ENCODE measurements at places on chromosomes 11 and 22.

GRCh38 chr11:79501707-79502106, 60.9 kb upstream of the TENM4 start:
- DNase-seq: no peak

GRCh38 chr11:21323617-21324016, 654.2 kb downstream of the NELL1 start:
- DNase-seq: no peak

- DNase-seq: no peak
These were observed 119.9 kb upstream of the MPPED2 start for GRCh38 chr11:30705913-30706675.

DNA sequence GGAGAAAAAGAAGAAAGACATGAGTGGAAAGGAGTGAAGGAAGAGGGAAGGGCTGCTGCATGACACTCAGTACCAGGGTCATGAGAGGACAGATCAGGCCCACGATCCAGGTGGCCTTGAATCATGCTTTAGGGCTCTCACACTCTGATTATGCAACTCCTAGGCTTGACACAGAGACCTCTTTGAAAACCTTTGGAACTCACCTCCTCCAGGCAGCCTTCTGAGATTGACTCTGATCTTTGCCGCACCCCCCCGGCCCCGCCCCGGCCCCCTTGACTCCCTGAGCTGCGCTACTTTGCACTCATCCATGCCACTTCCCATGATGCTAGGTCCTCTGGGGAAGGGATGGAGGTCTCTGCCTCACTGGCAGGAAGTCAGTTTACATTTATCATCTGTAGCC, 10.7 kb downstream of the PTPN5 start:
- no peak for DNase-seq

GRCh38 chr11:124172101-124172500, 11.0 kb upstream of the OR10D3 start:
- DNase-seq: no peak

- no peak for DNase-seq
These were observed 10.6 kb downstream of the TSPAN32 start for GRCh38 chr11:2312232-2313042.

DNA sequence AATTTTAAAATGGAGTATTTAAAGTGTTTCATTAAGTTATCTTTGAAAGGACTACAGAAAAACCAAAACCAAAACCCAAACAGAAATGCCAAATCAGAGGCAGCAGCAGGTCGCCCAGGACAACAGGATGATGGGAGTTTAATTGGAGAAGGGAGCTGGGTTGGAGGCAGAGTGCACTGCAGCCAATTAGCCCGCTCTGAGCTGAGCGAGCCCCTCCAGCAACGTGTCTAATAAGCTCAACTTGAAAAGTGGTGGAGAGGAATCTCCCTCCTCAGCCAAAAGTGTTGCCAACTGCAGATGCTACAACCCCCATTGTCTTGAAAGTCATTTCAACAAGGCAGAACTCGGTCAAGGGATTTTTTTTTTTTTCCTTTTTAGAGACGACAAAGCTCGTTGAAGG, 323.9 kb downstream of the CADM1 start:
- no peak for DNase-seq

GRCh38 chr11:67304511-67305113, 1.3 kb downstream of the SSH3 start:
- no peak for DNase-seq

GRCh38 chr11:34790620-34791019, 125.6 kb downstream of the APIP start:
- no peak for DNase-seq

- no peak for DNase-seq
These were observed 17.0 kb upstream of the KCNJ11 start for GRCh38 chr11:17405232-17406005.

DNA sequence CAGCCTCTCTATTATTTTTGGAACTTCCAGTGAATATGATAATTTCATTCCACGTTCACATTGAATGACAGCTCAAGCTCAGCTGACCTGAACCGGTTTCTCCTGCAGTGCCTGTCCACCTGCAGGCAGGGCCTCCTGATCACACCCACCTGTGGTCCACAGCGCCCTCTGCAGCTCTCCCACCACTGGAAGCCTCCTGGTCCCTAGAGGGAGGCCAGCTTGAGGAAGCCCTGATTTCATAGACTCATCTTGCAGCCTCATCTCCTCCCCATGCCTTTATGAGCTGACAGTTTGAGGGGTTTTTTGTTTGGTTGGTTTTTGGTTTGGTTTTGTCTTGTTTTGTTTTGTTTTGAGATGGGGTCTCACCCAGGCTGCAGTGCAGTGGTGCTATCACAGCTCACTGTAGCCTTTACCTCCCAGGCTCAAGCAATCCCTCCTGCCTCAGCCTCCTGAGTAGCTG, 29.9 kb upstream of the MALAT1 start:
- peak; percentile 75 for DNase-seq

DNA sequence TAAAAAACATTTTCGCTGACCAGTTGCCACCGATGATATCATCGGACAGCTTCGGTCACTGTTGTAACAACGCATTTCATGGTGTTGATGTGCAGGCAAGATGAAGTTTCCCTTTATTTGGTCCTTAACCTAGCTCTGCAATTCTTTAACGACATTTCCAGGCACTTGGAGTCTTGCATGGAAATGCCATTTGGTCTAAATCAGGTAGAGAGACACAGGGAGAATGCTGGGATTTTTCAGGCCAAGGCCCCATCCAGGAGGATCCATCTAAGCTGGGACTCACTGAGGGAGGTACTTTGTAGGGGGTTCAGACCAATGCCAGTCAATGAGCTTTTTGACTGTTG, 121.5 kb upstream of the RCN1 start:
- DNase-seq: no peak

- DNase-seq: no peak
These were observed 64.7 kb upstream of the WNT7B start for GRCh38 chr22:46041642-46042041.

- DNase-seq: no peak
These were observed 88.8 kb upstream of the BARX2 start for GRCh38 chr11:129286813-129287212.

- DNase-seq: no peak
These were observed 9.2 kb upstream of the ANO1 start for GRCh38 chr11:70068950-70069349.

- DNase-seq: peak; percentile 27
These were observed 9.8 kb upstream of the MPEG1 start for GRCh38 chr11:59222464-59223060.

DNA sequence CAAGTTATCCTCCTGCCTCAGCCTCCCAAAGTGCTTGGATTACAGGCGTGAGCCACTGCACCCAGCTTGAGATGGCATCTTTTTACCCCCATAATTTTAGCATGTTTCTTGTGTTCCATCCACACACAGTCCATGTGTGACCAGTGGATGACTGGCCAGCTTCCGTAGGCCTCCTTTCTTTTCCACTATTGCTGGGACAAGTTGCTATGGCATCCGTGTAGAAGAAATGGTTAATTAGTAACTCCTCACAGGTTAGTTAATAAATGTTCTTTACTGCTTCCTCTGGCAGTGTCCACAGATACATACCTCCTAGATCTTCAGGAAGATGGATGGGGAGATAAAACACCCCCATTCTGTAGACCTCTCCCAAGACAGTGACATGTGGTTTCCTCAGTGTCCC, 154.3 kb upstream of the RASSF10 start:
- DNase-seq: no peak

DNA sequence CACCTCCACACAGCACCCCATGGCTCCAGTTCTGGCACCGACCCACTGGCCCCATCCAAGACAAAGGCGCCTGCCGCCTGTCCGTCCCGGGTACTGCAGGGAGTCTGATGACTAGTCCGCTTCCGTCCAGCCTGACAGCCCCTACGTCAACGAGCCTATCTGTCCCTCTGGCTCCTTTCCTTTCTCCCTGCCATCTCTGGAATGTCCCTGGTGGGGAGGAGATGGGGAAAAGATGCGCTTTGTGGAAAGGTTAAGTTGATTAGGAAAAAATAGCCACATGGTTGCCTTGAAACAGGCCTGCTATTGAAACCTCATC, 10.4 kb downstream of the PDGFB start:
- no peak for DNase-seq

DNA sequence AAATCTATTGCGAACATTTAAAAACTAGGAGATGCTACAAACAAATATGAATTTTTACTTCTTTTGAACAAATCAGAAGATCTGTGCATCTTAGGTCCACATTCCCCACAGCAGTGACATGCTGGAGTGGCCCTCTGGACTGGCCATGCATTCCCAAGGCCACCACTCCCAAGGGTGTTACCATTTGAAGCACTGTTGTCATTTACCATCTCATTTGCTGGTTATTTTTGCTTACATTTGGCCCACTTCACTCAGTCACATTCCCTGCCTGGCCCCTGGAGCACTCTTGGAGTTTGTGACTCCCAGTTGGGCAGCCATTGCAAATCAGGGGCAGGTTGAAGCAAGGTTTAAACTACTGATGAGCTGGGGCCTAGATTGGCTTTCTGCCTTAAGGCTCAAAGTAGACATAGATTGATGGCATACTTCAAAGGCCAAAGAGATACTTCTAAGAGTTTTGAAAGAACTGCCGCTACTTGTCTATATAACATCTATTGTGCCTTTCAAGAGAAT, 8.5 kb upstream of the ZNRF3 start:
- no peak for DNase-seq

- no peak for DNase-seq
These were observed 840 bp downstream of the VPREB3 start for GRCh38 chr22:23753385-23753784.

DNA sequence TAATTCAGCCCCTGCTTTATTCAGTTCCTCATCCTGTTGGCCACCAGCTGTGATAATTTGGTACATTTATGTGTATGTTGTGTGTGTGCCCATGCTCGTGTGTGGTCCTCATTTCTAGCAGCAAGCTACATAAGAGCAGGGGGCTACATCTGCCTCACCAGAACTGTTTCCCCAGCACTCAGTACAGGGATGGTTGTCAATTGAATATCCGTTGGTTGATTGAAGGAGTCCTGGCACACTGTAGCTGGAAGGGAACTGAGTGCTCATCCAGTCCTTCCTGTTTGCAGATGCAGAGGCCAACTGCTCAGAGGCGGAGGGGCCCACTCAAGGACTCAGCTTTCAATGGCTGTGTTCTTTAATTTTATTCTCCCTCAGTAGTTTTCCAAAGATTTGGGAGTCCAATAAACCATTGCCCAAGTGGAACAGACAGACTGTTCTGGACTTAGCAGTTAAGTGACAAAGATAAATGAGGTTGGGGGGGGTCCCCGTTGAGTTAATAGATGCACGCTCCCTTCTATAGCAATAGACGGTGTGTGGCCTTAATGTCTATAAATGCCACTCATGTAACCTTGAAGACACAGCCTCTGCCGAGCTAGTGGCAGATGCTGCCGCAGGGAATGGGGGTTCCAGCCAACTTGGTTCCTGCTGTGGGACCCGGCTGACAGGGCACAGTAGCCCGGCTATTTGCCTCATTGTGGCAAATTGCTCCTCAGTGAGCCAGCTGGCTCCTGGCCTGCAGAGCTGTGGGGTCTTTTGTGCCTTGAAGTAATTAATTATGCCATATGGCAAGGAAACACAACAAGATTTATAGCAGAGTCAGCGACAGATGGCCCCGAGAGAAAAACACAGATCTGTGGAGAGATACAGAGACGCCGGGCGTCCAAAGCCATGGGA, 71.4 kb upstream of the GRK3 start:
- DNase-seq: no peak

Data from CD4-positive, alpha-beta T cell treated with Interferon alpha-2 for 1 hour (primary cell).